Activated naive CD4-positive, alpha-beta T cell (primary cell): ENCODE measurements at places on chromosomes 7 and 10.

DNA sequence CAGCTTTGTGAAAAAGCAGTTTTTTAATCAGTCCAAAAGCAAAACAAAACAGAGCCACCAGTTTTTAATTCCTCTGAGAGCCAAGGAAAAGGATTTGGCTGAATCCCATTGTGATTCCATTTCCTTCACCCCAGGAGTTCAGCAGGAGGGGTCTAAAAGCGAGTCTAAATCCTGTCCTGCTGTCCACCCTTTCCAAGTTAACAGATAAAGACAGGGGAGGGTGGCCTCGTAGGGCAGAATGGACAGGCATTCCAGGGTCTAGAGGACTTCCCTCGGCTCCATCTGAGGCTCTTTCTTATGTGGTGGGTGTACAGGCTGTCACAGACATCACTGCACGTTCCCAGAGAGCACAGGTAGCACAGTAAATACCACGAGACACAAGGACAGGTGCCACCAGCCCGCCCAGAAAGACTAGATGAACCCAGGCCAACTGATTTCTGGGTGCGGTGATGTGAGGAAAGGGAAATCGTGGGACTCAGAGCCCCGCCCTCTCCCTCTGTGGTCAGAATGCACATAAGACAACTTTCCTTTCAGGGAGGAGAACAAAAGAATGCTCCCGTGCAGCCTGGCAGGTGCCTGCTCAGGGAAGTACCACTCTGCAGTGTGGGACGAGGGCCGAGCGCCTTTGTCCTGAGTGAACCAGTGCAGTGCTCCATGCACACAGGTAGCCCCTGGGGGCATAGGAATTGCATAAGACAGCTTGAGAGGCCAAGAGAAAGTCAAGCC, 119.7 kb downstream of the ABLIM1 start:
- no peak for DNase-seq

DNA sequence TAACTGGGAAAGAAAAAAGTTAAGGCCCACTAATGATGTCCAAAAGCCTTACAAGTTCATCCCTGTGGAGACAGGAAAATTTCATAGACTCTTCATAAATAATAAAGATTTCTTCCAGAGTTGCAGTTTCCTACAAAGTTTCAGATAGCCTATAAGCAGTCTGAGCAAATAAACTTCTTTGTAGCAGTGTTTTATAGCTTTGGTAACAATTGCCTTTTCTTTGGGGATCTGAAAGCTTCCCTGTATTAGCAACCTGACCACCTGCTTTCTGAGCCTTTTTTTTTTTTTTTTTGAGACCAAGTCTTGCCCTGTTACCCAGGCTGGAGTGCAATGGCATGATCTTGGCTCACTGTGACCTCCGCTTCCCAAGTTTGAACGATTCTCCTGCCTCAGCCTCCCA, 150.0 kb downstream of the NRBF2 start:
- DNase-seq: no peak

- no peak for DNase-seq
Measured at GRCh38 chr10:85008488-85009184, 680.2 kb downstream of the CCSER2 start.

DNA sequence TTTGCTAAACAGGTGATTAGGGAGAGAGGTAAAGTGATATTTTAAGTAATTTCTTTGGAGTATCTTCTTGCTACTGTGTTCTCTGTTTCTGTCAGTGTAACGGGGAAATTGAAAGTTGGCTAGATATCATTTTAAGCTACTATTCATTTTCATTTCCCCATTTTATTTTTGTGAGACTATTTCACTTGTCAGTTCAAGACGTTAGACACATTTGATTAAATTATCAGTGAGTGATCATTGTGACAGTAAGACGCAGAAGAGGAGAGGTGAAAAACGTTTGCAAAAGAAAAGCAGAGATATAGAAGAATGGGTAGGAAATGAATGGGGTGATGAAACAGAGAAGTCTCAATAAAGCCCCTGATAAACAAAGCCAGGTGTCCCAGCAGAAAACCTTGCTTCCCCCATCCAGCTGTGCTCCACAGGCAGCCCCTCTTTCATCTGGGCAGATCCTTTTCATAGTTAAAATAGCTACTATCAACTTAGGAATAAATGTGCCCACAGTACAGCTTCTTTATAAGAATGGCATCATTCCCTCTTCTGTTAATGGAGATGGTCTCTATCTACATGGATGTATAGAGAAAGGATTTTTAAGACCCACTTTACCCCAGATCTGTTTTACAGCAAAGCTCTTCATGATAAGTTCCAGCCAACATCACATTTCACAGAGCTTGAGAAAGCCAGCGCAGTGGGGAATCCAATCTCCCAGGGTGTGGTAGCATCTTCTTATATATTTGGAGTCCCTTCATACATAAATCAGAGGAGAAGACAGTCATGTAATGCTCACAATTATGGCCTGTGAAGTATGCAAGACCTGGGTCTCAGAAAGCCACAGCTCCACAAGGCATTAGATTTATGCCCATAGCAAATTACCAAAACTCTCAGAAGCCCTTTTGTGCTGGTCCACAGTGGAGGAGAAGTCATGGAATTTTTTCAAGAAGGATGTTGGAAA, 138.1 kb upstream of the ITGB1 start:
- DNase-seq: no peak

GRCh38 chr7:123972045-123972444, 47.0 kb downstream of the SPAM1 start:
- no peak for DNase-seq

GRCh38 chr7:18700147-18700546, 204.6 kb downstream of the HDAC9 start:
- no peak for DNase-seq

DNA sequence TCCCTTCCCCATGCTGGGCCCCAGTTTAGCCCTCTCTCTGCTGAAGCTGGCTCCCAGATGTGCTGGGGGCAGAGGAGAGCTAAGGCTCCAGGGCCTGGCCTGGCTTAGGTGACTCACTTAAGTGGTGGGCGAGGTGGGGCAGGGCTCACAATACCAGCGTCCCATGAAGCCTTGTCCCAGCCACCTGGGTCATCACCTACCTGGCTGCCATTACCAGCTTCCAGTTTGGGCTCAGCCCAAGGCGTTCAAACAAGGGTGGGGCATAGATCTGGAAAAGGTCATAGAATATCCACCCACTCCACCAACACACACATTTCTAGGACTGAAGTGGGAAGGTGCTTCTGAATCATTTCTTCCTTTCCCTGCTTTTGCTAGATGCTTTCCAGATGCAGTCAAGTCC, 8.3 kb downstream of the KAZALD1 start:
- no peak for DNase-seq

GRCh38 chr10:70461397-70462348, 16.9 kb upstream of the PALD1 start:
- DNase-seq: no peak

- no peak for DNase-seq
Measured at GRCh38 chr7:133124974-133125373, 43.1 kb upstream of the CHCHD3 start.

DNA sequence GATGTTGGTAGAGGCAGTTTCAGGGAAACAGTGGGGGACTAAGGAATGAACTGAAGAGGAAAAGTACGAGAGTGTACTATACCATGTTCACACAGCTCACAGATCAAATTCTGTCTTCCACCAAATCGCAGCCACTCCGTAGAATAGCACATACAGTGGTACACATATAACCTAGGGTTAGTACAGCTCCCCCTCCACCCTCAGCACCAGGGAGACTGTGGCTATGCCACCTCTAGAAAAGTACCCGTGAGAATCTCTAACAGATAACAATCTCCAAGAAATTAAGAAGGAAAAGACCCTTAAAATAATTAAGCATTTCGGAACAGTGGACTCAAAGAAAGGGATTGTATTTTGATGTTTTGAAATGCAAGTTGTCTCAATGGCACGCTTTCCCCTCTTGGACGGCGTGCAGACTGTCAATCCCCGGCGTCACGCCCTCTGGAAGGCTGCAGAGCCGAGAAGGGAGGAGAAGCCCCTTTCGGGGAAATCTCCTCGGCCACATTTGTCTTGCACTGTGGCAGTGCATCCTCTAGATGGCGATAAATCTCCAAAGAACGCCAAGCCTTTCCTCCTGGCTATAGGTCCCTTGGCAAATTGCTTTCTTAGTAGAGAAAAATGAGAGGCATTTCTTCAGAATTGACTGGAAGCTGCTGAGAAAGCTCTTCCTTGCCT, 345.0 kb downstream of the REEP3 start:
- DNase-seq: no peak

DNA sequence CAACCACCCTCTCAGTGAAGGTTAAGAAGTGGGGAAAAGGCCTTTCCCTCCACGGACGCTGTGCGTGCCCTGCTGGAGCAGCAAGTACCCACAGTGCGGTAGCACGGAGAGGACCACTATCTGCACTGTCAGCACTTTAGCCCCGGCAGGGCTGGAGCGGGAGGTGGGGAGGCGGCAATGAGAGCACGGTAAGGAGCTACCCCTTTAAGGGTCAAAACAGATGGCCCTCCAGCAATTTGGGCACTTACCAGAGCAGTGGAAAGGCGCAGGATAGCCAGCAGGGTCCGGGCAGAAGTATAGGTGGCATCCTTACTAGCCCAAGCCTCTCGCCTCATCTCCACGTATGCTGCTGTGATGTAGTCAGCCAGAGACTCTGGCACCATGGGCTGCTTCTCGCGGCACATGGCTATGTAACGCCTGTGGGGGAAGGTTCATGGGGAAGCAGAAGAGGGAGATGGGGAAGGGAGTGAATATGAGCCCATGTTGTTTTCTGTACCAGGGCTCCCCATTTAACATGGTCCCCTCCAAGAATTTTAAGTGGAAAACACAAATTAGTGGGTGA, 5.2 kb downstream of the COPS6 start:
- DNase-seq: no peak

- DNase-seq: no peak
Measured at GRCh38 chr7:30770845-30771173, 408 bp upstream of the MINDY4 start.

- DNase-seq: no peak
Measured at GRCh38 chr7:112083776-112084355, 122.3 kb downstream of the DOCK4 start.

DNA sequence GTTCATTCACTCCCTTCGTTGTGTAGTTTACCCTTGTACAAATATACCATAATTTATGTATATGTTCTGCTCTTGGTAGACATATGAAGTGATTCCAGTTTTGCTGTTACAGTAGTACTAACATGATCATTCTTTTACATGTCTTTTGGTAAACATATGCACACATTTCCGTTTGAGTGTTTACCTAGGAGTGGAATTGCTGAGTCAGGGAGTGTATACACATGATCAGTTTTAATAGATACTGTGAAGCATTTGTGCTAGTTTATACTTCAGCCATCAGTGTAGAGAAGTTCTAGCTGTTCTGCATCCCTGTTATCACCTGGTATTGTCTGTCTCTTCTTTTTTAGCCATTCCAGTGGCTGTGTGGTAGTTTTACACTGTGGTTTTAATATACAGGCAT, 34.5 kb upstream of the CYP26C1 start:
- no peak for DNase-seq

GRCh38 chr10:124703778-124704427, 40.3 kb downstream of the FAM53B start:
- no peak for DNase-seq

DNA sequence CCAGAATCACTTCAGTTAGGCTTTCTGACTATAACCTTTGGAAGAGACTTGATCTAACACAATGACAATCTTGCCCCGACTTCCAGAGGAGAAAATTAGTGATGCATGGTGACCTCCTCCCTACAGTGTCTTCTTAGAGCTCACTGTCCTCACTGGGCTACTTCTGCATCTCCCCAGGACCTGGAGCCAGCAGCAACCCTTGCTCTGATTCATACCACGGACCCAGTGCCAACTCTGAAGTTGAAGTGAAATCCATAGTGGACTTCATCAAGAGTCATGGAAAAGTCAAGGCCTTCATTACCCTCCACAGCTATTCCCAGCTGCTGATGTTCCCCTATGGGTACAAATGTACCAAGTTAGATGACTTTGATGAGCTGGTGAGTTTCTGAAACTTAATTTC, 12.6 kb downstream of the CPA2 start:
- no peak for DNase-seq

DNA sequence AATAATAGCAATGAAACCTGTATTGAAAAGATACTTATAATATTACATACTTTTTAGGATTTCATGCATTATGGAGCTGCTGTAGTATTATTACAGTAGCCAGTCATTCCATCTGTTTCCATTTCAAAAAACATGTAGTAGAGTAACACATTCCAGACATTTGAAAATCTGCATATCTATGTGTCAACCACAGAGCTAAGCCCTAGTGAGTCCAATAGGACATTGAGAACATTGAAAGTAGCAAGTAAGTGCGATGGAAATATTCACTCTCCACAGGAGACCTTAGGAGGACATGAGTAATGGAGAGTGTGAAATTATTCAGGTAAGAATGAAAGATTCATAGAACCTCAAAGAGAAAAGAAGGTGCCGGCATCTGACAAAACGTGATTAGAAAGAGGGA, 15.3 kb downstream of the NSMCE4A start:
- DNase-seq: no peak

- DNase-seq: no peak
Measured at GRCh38 chr10:115654961-115655360, 561.8 kb downstream of the ATRNL1 start.

DNA sequence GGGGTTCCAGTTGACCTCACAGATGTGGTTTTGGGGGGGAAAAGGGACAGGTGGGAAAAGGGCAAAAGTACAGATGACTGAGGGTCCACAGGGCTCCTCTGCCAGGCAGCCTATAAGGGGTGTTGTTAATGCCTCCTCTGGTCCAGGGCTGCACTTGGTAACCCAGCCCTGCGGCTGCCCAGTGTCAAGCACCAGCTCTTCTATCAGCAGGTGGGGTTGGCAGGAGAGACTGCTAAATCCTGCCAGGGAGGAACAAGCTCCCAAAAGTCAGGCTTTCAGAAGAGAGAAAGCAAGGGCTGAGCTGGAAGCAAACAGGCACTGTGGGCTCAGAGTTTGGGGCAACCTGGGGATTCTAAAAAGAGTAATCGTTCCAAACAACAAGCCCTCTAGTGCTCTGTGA, 39.1 kb downstream of the LRRC20 start:
- no peak for DNase-seq

DNA sequence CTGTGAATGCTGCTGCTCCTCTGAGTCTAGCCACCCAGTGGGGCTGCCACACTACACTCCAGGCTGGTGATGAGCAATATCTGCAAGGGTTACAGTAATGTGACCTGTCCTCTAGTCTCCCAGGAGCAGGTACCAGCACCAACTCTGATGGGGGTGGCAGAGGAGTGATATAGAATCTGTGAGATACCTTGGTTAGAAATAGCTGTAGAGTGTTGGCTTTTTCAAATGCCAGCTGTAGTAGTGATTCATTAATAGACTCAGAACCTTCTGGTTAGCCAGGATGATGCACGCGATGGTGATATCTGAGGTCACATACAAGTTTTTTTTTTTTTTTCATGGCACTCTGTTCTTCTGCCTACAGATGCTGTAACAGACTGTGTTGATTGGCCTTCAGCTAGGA, 757.1 kb downstream of the INHBA start:
- no peak for DNase-seq

GRCh38 chr10:68184546-68184945, 47.4 kb downstream of the ATOH7 start:
- DNase-seq: no peak

- no peak for DNase-seq
Measured at GRCh38 chr10:59176241-59177030, at the start of gene PHYHIPL. TSS of gene PHYHIPL (plus strand) at chr10:59176643. CDS start at chr10:59176854, 211 bp downstream.

GRCh38 chr10:132497063-132497680, 40.4 kb upstream of the INPP5A start:
- DNase-seq: no peak

- no peak for DNase-seq
Measured at GRCh38 chr7:51270965-51271364, 45.6 kb downstream of the COBL start.

- no peak for DNase-seq
Measured at GRCh38 chr10:108412323-108412722, 1247.8 kb upstream of the SORCS1 start.

GRCh38 chr10:110808123-110808522, 63.6 kb upstream of the PDCD4 start:
- no peak for DNase-seq
